ENCODE measurements at places on chromosomes 1 and 21.

GRCh38 chr1:119611701-119612113, 36.4 kb downstream of the ZNF697 start:
- DNase-seq = peak; percentile 59

DNA sequence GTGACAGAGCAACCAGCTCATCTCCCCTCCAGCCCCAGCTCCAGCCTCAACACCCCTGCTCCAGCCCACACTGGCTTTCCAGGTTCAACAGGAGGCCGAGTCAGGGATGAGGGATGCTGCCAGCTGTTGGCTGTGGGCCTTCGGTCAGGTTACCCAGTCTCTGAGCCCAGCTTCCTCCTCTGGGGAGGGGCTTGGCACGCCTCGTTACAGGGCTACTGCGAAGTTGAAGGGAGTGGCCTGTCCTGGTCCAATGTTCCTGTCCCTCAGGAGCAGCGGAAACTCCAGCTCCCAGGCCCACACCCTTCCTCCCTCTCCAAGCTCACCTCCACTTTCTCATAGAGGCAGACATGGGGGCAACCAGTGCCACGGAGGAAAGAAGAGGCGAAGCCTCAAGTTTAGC, 15.1 kb upstream of the TAS1R2 start:
- DNase-seq = no peak

DNA sequence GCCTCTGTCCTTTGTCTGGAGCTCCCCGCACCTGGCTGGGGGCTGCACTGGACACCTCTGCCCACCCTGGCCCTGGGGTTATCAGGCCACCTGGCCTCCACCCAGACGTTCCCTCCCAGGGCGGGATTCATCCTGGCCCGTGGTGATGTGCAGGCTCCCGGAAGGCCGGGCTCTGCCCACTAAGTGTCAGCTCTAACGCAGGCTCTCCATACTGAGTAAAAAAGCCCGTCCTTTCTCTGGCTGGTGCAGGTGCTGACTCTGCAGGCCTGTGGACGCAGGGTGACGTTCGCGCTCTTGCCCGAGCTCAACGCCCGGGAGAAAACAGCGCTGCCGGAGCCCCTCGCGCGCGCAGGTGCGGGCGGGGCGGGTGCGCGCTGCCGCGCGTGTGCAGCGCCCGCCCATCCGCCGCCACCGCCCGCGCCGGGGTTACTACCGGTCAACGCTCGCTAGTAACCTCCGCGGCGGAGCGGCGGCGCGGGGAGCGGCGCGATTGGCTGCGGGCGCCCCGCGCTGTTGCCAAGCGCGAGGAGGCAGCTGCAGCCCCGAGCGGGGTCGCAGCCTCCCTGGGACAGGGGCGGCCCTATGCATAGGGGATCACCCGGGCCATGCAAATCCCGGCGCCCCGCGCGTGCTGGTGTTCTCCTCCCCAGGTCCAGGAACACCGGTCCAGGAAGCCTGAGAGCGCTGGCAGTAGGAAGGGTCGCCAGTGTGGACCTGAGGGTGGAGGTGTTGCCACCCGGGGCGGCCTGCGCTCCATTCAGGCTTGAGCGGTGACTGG, 15.7 kb downstream of the ABCG1 start:
- DNase-seq = peak; percentile 42

DNA sequence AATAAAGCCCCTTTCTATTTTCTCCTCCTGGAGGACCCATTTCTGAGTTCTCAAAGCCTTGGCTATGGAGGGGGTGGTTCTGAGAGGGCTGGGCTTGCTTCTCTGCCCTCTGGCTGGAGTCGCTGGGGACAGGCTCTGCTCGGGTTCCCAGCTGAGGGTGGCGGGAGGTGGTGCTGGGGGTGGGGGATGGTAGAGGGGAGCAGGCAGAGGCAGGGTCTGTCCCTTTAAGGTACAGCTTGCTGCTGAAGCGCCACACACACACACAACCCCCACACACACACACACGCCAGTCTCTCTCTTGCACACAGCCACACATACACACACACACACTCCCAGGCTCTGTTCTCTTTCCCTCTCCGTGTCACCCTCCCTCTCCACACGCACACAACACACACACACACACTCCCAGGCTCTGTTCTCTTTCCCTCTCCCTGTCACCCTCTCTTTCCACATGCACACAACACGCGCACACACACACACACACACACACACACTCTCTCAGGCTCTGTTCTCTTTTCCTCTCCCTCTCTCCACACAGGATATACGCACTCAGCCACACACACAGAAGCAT, 69.8 kb upstream of the SSBP3 start:
- no peak for DNase-seq

- DNase-seq = peak; percentile 71
Measured at GRCh38 chr1:23916209-23917131, 3.3 kb upstream of the CNR2 start.

DNA sequence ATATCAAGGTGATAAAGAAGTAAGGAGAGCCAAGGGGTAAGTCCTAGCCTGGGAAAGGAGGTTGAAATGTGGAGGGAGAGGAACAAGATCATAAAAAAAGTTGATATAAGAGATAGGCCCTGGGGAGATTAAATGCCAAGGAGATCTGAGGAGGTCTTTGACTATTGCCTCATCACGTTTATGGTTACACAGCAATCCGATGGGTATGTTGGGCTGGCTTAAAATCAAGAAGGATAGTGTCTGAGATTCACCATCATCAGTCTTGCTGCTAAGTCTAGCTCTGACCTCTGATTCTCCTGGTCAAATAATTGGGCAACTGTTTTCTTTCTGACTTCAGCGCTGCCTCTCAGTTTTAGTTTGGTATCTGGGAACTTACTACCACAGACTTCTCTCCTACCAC, 416.3 kb downstream of the GPATCH2 start:
- DNase-seq = no peak

DNA sequence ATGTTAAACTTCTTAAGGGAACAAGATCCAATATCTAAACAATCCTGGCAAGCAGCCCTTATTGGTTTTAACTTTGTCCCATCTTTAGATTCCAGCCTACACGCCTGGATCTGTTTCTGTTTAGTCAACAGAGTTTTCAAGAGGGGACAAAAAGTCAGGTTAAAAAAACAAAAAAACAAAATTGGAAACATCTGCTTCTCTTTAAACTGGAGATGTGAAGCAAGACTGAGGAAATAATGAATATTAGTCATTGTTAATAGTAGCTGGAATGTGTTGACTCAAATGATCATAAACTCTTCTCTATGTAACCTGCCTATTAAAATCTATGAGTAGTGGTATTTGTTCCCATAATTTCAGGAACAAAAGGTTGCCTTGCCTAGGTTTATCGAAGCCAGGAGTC, 55.0 kb downstream of the NID1 start:
- DNase-seq = peak; percentile 82

DNA sequence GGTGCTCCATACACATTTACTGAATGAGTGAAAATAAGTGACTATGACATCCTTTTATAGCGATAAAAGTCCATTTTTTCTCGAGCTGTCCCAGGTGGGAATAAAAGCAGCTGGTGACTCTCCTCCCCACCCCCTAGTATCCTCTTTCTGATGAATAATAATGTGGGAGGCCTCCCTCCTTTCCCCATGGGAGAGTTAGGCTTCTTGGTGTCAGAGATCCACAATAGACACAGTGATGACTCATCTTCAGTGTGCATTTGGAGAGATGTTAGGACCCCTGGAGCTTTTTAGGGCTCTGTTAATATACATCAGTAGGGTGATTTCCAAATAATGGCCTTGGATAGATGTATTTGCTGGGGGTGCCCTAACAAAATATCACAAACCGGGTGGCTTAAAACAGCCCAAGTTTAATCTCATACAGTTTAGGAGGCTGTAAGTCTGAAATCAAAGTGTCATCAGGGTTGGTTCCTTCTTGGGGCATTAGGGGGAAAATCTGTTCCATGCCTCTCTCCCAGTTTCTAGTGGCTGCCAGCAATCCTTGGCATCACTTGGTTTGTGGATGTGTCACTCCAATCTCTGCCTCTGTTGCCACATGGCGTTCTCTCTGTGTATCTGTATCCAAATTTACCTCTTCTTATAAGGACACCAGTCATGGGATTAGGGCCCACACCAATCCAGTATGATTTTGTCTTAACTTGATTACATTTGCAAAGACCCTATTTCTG, 4.4 kb upstream of the PHC2 start:
- DNase-seq = peak; percentile 73

GRCh38 chr21:32545948-32546441, 39.3 kb downstream of the TCP10L start:
- DNase-seq = peak; percentile 30

- peak; percentile 55 for DNase-seq
Measured at GRCh38 chr1:204321665-204322064, 38.1 kb downstream of the PLEKHA6 start.

DNA sequence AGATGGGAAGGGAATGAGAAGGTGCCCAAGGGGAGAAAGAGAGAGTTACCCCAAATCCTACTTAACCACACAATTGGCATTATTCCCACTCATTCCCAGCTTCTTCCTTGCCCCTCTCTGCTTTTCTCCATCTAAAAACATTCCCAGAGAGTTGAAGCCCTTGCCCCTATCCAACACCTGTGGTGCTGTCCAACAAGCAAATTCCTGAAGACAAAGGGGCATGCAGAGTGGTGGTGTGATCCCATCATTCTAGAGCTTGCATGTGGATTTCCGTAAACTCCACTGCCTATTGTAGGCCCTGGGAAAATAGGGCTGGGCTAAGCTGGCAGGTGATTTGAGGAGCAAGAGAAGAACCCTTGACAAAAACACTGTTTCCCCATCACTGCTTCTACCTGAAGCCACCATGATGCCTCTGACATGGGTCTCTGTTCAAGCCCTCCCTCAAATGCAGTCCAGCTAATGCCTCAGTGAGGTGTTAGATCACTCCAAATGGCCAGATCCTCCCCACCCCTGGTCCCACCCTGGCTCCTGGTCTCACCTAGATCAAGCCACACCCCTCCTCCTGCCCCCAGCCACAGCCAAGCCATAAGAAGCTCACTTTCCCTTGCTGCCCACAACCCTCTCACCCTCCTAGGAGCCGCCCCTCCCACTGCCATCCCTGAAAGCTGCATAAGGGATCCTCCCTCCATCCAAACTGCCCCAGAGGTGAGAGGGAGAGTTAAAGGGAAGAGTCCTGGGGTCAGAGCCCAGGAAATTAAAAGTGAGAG, 29.5 kb downstream of the SYT2 start:
- DNase-seq = no peak

- no peak for DNase-seq
Measured at GRCh38 chr1:2515763-2516080, 10.7 kb downstream of the PANK4 start.

DNA sequence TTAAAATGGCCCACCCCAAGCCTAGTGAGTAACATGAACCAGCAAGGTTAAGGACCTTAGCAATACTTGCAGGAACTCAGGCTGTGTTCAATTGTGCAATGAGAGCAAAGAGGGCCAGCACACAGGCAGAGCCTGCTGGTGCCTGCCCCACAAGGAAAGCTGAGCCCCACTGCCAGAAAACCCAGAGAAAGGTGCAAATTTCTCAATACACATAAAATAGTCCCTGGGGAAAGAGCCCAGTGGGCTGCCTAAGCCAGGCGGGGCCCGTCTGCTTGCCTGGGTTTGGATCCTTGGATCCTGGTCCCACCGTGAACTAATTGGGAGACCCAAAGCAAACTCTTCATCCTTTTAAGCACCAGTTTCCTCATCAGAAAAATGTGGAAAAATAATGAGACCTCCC, 128.5 kb upstream of the CACNA1E start:
- DNase-seq = peak; percentile 18

GRCh38 chr1:98344731-98345130, 316.8 kb upstream of the SNX7 start:
- no peak for DNase-seq

DNA sequence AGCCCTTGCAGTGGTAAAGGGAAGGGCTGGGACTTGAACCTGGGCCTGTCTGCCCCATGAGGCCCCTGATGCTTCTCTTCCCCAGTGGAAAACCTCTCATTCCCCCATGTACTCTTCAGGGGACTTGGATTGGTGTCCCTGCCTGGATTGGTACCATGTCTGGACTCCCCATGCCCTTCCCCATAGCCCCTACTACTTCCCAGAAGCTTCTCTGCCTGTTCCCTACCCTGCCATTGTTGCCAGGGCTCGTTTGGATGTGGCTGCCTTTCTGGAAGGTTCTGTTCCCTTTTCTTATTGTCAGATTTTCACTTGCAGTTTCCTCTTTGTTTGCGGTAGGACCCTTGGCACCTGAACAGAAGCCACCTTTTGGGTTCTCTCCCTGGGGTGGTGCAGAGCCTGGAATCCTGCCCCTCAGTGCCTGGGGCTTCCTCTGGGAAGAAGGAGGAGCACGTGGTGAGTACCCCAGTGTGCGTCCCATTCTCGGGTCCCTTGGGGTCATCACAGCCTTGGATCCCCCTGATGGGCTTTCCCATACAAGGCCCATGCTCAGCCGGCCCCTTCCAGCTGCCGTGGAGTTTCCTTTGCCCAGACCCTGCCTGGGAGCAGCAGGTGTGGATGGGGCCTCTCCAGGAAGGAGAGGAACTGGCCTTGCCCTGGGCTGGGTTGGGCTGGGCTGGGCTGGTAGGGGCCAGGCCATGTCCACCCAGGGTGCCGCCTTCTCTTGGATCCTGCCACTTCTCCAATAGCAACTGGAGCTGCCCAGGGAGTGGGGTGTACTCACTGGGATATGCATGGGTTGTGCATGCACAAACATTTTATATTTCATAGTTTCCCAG, 281.1 kb downstream of the PTPRU start:
- no peak for DNase-seq

DNA sequence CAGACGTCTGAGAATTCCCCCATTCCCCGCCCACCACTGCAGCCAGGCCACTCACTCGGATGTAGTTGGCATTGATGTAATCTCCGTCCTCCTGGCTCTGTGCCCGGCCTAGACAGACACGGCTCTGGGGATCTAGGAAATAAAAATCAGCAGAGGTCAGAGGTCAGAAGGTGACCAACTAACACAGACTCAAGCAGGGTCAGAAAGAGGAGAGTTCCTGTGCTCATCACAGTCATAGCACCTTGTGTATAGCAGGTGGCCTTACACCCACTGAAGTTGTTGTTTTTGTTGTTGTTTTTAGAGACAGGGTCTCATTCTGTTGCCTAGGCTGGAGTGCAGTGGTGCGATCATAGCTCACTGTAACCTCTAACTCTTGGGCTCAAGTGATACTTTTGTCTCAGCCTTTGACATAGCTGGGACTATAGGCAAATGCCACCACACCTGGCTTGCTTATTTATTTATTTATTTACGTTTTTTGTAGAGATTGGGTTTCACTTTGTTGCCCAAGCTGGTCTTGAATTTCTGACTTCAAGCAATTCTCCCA, 4.9 kb downstream of the PTPN7 start:
- DNase-seq = peak; percentile 48
